ENCODE measurements at places on chromosomes 3 and 15.

- DNase-seq, result no peak
Observed at GRCh38 chr3:133849346-133849745, 43.7 kb downstream of the SRPRB start.

GRCh38 chr15:48418343-48418742, 87.1 kb downstream of the DUT start:
- DNase-seq, result no peak

DNA sequence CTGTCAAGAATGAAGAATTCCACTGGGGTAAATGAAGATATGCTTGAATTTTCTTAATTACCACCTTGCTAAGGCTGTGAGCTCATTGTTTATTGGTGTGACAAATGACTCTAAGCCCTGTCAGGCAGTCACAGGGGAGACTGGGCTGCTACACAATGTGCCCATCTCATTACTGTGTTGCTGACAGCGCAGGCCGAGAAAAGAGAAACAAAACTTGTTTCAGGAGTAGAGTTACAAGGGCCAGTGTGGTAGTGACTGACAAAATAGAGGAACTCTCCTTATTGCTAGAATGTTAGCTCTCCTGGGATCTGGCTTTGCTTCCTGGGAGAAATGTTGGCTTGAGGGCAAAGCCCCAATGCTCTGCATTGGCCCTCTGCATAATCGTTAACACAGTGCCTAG, 130.4 kb upstream of the CRBN start:
- no peak for DNase-seq

DNA sequence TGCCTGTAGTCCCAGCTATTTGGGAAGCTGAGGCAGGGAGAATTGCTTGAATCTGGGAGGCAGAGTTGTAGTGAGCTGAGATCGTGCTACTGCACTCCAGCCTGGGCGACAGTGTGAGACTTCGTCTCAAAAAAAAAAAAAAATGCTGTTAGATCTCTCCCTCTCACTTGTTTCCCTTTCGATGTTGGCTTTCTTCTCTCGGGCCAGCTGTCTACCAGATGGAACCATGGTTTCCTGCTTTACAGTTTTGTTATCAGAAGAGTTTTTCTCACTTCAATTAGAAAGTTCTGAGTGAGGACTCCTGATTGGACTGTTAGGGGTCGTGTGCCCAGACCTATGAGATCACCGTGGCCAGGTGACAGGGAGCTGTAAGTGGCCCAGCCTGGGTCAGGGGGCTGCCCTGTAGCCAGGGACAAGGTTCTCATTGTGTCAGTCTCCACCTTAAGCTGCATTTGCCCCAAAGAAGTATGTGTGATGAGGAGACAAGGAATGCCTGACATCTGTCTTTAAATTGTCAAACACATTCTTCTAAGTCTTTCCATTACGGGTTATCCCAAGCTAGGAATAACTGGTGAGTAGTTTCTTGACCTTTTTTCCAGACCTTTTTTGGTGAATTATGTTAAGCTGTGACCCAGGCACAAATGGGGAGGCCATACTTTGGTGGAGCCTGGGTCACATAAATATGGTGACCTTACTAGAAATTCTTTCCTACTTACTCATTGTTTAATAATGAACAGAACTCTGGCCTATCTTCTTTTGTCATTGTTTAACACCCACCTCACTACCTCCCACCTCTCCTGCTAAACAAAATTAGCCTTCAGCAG, 25.2 kb downstream of the SNAPC5 start:
- DNase-seq, result peak; percentile 56

DNA sequence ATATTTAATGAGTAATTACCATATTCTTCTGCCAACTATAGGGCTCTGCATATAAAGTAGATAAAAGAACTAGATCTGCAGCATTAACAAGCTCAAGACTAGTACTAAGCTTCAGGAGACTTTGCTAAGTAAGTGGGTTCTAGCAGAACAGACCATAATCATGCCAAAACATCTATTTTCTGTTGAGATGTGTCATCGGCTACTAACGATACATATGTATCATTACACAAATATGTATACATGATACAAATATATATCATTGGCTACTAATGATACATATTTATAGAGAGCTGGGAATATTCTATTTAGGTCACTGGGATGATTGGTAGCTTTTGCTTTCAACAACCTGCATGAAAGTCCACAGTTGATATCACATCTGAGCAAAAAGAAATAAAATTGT, 185.8 kb upstream of the DCBLD2 start:
- peak; percentile 49 for DNase-seq

DNA sequence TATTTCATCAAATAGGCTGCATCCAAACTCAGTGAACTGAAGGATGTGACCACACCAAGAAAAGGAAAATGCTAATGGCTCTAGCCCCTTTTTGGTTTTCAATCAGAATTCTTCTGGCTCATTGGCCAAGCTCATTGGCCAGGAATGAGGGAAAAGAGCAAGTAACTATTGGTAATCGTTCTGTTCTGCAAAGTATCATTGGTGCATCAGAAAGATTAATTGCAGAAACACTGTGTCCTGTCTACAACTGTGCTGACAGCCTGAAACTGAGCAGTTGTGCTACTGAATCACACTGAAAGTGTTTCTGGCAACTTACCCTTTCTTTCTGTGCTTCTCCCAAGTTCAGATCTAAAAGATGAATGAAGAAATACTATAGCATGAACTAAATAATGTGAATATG, 116.4 kb upstream of the ROBO2 start:
- DNase-seq, result no peak

- no peak for DNase-seq
Observed at GRCh38 chr3:23389686-23390085, 186.6 kb downstream of the UBE2E2 start.

- no peak for DNase-seq
Observed at GRCh38 chr3:45491344-45491743, 103.0 kb downstream of the LARS2 start.

- no peak for DNase-seq
Observed at GRCh38 chr3:167716920-167717319, 17.8 kb downstream of the PDCD10 start.

GRCh38 chr15:62805502-62805901, 237.0 kb upstream of the TPM1 start:
- no peak for DNase-seq

DNA sequence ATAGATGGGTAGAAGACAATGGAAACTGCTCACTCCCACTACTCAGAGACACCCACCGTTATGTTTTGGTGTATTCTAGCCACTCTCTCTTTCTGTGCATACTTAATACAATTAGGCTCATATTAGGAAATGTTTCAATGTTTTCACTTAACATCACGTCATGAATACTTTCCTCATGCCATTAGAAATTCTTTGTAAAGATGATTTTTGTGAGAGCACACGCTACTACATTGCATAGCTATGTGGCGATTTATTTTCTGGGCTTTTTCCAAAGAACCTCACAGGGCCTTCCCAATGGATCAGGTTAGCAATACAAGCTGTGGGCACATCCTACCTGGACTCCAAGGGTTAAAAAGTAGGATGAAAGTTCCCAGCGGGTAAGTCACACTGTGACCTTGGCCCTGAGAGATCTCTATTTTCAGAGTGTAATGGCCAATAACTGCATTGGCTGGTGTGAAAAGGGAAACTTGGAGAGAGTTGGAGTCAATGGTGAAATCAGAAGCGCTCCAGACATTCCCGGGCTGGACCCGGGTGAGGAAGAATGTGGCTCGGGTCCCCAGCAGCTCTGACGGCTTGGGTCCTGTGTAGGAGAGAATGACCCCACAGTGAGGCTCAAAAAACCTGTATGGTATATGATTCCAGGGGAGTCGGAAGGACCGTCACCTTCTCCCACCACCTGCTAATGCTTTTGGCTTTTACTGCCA, 25.8 kb upstream of the TGM5 start:
- DNase-seq, result peak; percentile 72

DNA sequence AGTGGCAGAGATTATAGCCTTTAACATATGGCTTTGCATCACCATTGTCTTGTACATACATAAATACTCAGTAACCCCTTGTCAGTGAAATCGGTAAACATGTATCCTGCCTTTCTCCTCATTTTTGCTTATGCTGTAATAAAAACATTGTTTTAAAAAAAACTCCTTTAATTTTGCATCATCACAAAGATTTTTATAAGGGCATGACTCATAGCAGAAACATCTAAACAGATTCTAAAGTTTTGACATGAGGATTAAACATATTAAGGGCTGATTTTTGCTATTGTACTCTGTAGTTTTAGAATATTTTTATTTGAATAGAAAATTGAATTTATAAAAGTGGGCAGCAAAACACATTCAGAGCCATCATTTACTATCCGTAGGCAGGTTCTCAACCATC, 275.9 kb downstream of the ZIC4 start:
- DNase-seq, result peak; percentile 41

GRCh38 chr15:64459066-64459781, 1.2 kb upstream of the ZNF609 start:
- DNase-seq, result no peak

DNA sequence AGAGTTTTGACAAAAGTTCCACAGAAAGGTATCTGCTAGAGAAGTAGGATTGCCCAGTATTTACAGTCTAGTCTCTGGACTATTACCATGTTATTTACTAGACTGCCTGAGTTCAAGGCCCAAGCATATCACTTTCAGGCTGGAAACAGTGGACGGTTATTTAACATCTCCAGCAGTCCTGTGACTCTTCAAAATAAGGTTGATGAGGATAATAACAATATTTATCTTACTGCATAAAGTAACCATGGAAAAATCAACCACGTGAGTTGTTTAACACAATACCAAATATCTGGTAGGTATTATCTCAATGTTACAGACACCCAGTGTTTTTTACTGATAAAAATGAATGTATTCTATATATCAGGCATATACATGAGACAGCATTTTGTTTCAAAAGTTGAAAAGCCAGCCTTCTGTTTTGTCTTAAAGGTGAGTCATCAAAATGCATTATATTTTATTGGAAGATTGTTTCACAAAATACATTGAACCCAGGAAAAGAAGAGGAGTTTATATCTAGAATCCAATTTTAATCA, 535.8 kb downstream of the TBL1XR1 start:
- no peak for DNase-seq

DNA sequence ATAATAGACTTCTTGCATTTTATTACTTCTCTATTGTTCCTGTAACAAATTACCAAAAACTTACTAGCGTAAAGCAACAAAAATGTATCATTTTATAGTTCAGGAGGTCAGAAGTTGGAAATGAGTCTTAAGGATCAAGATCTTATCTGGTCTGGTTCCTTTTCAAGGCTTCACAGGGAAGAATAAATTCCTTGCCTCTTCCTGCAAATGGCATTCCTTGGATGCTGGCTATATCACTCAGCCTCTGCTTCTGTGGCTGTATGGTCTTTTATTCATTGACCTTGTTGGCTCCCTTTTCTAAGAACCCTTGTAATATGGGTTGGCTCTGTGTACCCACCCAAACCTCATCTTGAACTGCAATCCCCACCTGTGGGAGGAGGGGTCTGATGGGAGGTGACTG, 478.4 kb upstream of the THBS1 start:
- peak; percentile 84 for DNase-seq
